ENCODE measurements at places on chromosomes 3 and 15. TPM values are rescaled to one million over a fixed set of nuclear protein-coding genes. Genes with fewer than 3 reads are reported as not detected.
A peak's percentile ranks its signal among the peaks of the same experiment; 100 is the strongest.

- H3K27me3 ChIP-seq = no peaks in the 10 kb centered on the region
- no peak overlapping the region for H3K27ac ChIP-seq
- DNase-seq = peak; percentile 54
- no peak overlapping the region for H3K4me3 ChIP-seq
Measured at GRCh38 chr15:88954431-88955277, 41.5 kb upstream of the MFGE8 start.

DNA sequence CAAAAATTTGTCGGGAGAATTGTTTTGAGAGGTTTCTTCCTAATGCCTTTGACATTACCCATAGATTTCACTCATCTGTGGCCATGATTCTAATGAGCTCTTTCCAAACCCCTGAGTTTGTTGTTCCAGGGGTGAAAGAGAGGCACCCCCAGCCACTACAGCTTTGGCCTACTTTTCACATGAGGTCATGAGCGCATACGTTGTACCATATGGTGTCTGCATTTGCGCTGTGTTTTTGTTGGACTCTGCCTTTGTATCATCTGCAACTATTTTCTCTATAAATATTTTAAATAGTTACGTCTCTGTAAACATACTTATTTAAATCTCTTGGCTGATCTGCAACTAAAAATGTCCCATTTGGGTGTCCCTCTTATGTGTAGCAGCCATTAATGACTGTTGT is 107.9 kb downstream of the LRTM1 start:
- no peak overlapping the region for H3K27ac ChIP-seq
- DNase-seq = no peak
- H3K4me3 ChIP-seq = no peak overlapping the region
- no peaks in the 10 kb centered on the region for H3K36me3 ChIP-seq
- no peaks in the 10 kb centered on the region for H3K4me1 ChIP-seq
- H3K27me3 ChIP-seq = no peaks in the 10 kb centered on the region

MFGE8 gene
- not detected for total RNA-seq

ROPN1 gene
- not detected for total RNA-seq

CNBP gene
- 277 TPM for total RNA-seq

SPATA12 gene
- total RNA-seq = 3.9 TPM

CISH gene
- total RNA-seq = not detected
